ENCODE measurements at places on chromosomes 5 and 9.

DNA sequence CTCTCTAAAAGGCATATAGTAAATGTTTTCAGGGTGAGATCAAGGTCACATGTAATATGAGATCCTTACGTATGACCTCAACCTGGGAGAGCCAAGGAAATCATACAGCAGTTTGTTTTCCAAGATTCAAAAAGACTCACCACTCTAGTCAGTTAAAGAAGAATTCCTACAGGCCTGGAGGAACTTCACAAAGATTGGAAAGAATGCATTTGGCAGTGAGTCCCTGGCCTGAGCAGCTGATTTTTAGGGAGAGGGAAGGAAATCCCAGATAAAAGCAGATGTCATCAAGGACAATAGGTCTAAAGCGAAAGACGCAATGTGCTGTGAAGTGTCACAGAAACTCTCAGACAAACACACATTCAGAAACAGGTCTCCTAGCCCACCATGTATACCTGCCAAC, 424.0 kb upstream of the ZNF462 start:
- DNase-seq = peak; percentile 78

DNA sequence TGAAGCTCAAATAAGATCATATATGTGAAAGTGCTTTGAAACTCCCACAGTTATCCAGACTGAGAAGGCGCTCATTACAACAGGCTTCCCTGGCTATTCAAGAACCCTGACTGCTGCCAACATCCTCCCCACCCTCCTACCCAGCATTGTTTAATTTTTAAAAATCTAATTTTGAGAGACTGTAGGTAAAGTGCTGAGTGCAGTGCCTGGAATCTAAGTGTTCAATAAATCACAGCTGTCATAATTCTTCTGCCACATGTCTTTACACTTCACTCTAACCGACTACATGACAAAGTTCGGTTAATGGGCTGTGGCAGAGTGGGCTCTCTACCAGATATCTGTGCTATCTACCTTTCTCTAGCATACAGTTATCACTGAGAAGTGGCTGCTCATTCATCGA, 255.6 kb upstream of the C9orf72 start:
- DNase-seq = no peak

DNA sequence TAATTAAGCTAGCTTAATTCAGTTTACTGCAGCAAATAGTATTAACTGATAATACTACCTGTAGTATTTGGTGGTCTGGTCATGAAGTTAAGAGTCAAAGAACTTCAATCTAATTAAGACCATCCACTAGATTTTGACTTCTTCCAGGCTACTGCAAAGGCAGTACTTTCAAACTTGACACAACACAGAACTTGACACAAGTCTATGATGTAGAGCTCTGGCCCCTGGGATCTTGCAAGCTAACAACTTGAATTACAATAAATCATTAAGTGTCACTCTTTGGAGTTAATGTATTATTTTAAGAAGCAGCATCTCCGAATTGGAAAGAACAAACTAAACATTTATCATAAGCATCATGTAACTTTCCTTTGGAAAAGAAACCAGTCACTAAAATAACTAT, 40.9 kb downstream of the UIMC1 start:
- no peak for DNase-seq

- no peak for DNase-seq
Observed at GRCh38 chr5:173807181-173807655, 80.9 kb upstream of the CPEB4 start.

DNA sequence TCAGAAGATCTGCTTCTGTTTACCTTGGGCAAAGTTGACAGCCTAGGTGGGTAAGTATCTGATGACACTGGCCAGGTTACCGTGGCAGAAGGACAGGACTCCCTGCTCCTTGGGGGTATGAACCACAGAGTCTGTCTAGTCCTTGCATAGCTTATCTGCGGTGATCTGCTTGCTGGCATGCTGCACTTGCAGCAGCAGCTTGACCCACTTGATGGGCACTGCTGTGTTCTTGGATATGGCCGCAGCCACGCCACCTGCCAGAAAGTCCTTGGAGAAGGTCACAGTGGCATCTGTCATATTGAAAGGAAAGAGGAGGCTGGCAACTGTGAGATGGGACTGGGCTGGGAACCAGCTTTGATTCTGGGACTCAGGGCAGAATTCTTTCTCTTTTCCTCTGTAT, 35.9 kb upstream of the POC5 start:
- DNase-seq = no peak

DNA sequence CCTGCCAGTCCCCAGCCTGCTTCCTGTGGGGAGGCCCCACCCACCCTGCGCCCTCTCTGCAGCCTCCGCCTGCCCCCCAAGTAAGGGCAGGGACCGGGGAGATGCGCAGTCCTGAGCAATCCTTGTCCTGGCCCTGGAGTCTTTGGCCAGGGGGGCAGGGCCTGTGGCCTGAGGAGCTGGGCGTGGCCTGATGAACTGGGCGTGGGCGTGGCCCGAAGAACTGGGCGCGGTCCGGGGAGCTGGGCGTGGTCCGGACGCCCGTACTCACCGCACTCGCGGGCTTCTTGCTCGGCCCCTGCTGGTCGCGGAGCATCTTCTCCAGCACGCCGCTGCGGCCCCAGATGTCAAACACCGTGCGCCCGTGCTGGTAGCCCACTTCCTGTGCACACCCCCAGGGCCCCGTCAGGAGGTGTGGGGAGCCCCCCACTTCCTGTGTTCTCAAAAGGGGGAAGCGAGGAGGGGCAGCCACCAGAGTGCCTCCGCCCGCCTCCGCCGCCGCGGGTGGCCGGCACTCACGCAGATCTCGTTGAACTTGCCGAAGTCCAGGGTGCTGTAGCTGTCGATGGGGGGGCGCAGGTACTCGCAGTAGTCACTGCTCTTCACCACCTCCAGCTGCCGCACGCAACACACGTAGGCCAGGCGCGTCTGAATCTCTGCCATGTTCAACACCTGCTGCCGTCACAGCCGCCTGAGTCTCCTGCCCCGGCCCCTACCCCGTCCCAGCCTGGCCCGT, 2.7 kb upstream of the NSMF start:
- no peak for DNase-seq

- DNase-seq = no peak
Observed at GRCh38 chr9:27402626-27403025, 105.7 kb upstream of the EQTN start.

DNA sequence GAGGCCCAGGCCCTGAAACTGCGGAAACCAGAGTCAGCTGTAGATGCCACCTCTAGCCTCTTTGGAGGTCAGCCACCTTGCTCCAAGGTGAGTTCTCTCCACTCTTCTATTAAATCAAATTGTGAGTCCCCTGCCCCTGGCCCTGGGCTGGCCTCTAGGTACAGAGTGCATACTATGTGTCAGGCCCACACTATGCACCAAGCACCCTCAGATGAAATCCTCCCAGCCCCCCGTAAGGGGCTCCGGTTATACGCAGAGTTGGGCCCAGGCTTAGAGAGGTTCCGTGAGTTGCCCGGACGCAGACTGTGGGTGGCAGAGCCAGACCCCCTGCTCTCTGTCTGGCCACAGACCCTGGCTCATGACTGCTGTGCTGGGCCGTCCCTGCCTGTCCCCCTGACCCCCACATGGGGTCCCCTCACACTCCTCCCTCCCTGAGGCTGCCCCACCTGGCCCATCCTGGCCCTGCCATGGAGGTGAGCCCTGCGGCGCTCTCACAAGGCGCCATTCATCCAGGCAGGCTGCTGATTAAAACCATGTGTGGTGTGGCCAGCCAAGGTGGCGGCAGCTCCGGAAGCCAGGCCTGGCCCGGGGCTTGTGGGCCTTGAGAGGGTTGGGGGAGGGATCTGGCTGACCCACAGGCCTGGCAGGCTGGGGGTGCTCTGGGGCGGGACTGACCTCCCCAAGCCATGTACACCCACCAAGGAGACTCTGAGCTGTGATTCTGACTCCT, 65.5 kb upstream of the SYNPO start:
- no peak for DNase-seq

- no peak for DNase-seq
Observed at GRCh38 chr5:15614679-15615078, 114.7 kb downstream of the FBXL7 start.

- no peak for DNase-seq
Observed at GRCh38 chr5:128825826-128826225, 139.5 kb upstream of the SLC27A6 start.

GRCh38 chr5:119930490-119930889, 301.1 kb downstream of the FAM170A start:
- no peak for DNase-seq

GRCh38 chr9:70534471-70534870, 120.0 kb upstream of the KLF9 start:
- DNase-seq = no peak

- no peak for DNase-seq
Observed at GRCh38 chr9:88804254-88804596, 187.0 kb upstream of the S1PR3 start.

GRCh38 chr9:14275331-14275730, 38.6 kb downstream of the NFIB start:
- DNase-seq = no peak

- no peak for DNase-seq
Observed at GRCh38 chr5:143714629-143715028, 97.3 kb upstream of the HMHB1 start.

DNA sequence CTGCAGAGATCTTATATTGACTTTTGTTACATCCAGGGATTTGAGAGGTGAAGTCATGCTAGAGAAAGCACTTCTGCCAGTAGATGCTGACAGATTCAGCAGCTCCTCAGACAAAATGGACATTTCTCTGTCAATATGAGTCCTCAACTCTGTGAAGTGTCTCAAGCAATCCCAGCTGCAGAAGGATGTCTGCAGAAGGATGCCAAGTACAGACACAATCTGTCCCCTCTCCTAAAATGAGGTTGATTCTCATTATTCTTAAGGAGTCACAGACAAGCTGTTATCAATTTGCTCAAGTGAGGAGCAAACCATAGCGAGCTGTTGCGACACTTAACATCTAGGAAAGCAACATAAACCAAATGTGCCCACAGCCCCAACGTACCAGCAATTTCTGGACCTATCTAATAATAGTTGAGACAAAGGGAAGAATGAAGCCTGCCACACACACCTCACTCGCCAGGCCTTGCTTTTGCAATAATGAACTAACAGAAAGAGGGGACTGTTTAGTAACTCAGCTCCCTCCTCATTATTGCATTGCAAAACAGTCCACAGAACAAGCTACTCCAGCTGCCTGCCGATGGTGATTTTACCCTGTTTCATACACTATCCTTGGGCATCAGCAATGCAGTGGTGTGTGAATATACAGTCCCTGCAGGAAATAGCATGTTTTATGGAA, 364.2 kb upstream of the PDE4D start:
- no peak for DNase-seq

DNA sequence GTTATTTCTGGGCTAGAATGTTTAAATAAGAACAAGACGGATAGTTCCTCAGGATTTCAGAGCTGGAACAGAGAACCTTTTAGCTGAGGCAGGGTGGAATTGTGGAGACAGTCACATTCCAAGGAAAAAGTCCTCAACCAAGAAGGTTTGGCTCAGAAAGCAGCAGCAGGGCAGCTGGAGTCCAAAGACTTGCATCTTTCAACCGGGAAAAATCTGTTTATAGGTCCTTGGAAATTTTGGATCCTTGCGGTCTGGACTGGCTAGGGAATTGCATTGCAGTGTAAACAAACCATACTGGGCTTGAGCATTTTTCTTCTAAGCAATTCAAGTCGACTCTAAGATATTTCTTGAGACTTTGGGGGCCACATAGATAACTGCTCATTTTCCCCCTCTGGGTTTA, 40.8 kb upstream of the HMHB1 start:
- no peak for DNase-seq

DNA sequence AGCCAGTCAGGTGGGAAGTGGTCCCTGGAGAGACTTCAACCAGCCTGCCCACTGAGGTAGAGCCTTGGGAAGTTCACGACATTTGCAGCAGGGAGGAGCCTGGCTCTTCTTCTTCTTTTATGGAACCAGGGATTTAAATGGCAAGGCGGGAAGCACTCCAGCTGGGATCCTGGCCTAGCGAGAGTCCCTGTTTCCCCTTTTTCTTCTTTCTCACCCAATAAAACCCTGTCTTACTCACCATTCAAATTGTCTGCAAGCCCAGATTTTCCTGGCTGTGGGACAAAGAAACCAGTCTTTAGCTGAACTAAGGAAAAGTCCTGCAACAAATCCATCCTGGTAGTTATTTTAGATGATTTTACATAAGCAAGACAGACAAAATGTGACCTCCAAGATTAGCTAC, 503.7 kb downstream of the CDH10 start:
- DNase-seq = no peak

GRCh38 chr5:31680528-31680927, 41.6 kb downstream of the PDZD2 start:
- DNase-seq = no peak

- no peak for DNase-seq
Observed at GRCh38 chr5:94480486-94480885, 137.9 kb downstream of the KIAA0825 start.

DNA sequence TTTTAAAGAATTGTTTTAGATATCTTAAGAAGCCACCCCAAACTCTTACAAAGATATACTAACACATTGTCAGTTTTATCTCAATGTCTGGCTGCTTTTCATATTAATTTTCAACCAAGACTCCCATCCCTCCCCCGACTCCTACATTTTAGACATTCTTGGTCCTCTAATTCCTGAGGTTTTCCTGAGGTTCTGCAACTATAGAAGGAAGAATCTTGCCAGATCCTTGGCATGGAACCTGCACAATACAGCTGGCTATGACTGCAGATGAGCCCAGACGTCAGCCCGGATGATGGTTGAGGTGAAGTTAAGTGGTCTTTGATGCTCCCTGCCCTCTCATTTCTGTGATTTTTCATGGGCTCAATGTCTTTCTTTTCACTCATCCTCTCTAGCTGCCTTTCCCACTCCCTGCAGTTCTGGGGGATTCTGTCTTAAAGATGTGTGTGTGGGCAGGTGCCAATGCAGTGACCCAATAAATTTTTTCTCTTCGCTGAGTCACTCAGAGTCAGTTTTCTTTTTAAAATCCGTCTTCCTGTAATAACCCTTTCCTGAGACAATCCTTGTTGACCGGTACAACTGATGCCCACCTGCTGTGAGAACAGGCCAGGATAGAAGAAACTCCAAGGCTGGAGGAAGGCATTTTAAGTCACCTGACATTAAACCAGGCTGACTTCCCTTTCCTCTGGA, 237.8 kb upstream of the GAS1 start:
- no peak for DNase-seq

DNA sequence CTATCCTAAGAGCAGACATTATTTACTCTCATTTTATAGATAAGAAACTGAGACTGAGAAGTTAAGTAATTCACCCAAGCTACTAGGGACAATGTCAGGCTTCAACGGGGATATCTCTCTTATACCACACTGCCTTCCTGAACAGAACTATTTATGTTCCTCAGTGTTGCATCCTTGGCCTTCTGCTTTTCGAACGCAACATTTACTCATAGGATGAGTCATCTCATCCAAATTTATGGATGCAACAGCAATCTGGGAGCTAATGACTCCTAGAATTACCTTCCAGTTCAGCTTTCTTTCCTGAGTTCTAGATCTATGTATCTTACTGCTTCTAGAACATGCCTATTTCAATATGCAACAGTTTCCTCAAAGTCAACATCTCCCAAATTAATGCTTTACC, 103.6 kb upstream of the PAM start:
- DNase-seq = no peak

DNA sequence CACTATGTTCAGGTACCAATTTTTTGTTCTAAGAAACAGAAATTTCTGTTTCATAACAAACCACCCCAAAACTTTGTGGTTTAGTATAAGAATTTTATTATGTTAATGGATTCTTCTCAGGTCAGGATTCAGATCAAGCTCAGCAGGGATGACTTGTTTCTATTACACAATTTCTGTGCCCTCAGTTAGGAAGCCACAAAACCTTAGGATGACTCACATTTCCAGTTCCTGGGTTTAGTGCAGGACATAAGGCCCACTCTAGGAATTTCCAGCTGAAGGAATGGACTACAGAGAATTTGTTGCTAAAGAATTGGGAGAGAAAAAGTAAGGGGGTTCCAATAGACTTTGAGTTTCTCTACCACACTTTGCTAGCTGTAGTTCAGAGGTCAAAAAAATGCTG, 629.3 kb downstream of the ANXA1 start:
- DNase-seq = no peak

GRCh38 chr5:90866915-90867731, 308.5 kb downstream of the ADGRV1 start:
- DNase-seq = peak; percentile 61

All from skin of body (tissue), 3 donors.